Testis (tissue), 5 donors: ENCODE measurements at places on chromosomes 1 and 21. TPM values are rescaled to one million over a fixed set of nuclear protein-coding genes. Genes with fewer than 3 reads are reported as not detected.

DNA sequence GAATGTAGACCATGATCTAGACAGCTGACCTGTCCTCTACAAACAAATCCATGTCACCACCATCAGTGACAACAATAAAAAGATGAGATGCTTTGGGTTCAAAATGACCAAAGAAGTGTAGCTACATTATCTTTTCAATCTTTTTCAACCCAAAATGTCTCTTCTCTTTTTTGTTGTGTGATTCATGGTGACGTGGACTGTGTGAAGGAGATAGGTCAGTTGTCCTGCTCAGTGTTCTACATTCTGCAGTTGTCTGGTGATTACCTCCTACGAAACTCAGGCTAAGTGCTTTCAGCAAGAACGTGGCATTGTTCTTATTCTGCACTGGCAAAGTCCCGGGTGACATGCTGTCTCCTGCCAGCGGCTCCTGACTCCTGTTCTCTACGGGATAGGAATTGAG, 73.1 kb downstream of the PRKAB2 start:
- H3K27me3 ChIP-seq: no peaks in the 10 kb centered on the region
- H3K36me3 ChIP-seq: no peaks in the 10 kb centered on the region
- DNase-seq: no peak
- H3K4me3 ChIP-seq: no peak overlapping the region
- no peaks in the 10 kb centered on the region for H3K4me1 ChIP-seq
- no peak overlapping the region for H3K27ac ChIP-seq

- no peak for DNase-seq
- no peak overlapping the region for H3K27ac ChIP-seq
- no peaks in the 10 kb centered on the region for H3K36me3 ChIP-seq
- no peaks in the 10 kb centered on the region for H3K4me1 ChIP-seq
Measured at GRCh38 chr1:20281801-20282200, 8.9 kb upstream of the VWA5B1 start.

The FAM151A gene
- 2.2 TPM for polyA plus RNA-seq

The KLHDC9 gene
- polyA plus RNA-seq: 144 TPM

The SLC37A1 gene
- polyA plus RNA-seq: 48.3 TPM

- no peaks in the 10 kb centered on the region for H3K36me3 ChIP-seq
- DNase-seq: no peak
- H3K4me3 ChIP-seq: no peak overlapping the region
- H3K27me3 ChIP-seq: no peaks in the 10 kb centered on the region
- no peaks in the 10 kb centered on the region for H3K4me1 ChIP-seq
Measured at GRCh38 chr1:215557992-215558626, 9.0 kb upstream of the KCTD3 start.

The LCE1D gene
- polyA plus RNA-seq: not detected

GRCh38 chr1:26993237-26994019, at the start of gene TRNP1:
Gene TRNP1 (plus strand): TSS chr1:26993692. CDS start chr1:26993787, 95 bp downstream.
- H3K27me3 ChIP-seq: no peaks in the 10 kb centered on the region
- DNase-seq: peak; percentile 88
- H3K4me1 ChIP-seq: peaks cover 23% of the 10 kb centered on the region
- no peaks in the 10 kb centered on the region for H3K36me3 ChIP-seq
- H3K27ac ChIP-seq: no peak within 1 kb of the TSS
- peak within 1 kb of the TSS; percentile 71 for H3K4me3 ChIP-seq

- no peaks in the 10 kb centered on the region for H3K27me3 ChIP-seq
- H3K36me3 ChIP-seq: no peaks in the 10 kb centered on the region
- no peak overlapping the region for H3K4me3 ChIP-seq
- no peak for DNase-seq
Measured at GRCh38 chr1:24927473-24927872, 2.6 kb downstream of the RUNX3 start.

DNA sequence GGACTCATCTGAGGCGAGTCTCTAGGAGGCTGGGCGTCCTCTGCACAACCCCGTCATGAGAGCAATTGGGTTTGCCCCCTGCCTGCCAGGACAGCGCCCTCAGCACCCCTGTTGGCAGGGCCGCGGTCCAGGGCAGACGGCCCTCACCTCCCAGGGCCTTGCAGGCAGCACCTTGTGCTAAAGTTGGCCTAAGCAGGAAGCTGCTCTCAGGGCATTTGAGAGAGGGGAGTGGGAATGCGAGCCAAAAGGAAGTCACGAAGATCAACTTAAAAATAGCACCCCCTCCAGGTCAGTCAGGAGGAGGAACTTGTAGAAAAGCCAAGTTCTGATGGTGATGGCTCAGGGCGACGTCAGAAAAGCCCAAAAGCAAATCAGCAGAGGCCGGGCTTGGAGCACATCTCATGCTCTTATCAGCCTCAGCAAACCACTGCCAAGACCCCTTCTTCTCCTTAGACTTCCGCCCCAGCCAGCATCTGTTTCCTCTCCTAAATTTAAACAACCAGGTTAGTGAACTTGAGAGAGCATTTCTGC, 12.6 kb upstream of the ADORA3 start:
- no peaks in the 10 kb centered on the region for H3K36me3 ChIP-seq
- peak; percentile 55 for DNase-seq
- peaks cover 17% of the 10 kb centered on the region for H3K4me1 ChIP-seq
- H3K27ac ChIP-seq: peak overlapping the region; percentile 77

The JTB gene
- 78.6 TPM for polyA plus RNA-seq

The S100A16 gene
- 126 TPM for polyA plus RNA-seq

The MYCL gene
- 3.1 TPM for polyA plus RNA-seq

The PLA2G2F gene
- polyA plus RNA-seq: not detected

The FLG2 gene
- polyA plus RNA-seq: 0.03 TPM

The PYHIN1 gene
- 0.58 TPM for polyA plus RNA-seq

- DNase-seq: no peak
- H3K36me3 ChIP-seq: no peaks in the 10 kb centered on the region
- no peak overlapping the region for H3K4me3 ChIP-seq
- no peaks in the 10 kb centered on the region for H3K27me3 ChIP-seq
- H3K4me1 ChIP-seq: no peaks in the 10 kb centered on the region
Measured at GRCh38 chr21:45802956-45803617, 159.6 kb downstream of the PCBP3 start.

The HJV gene
- 7.7 TPM for polyA plus RNA-seq

DNA sequence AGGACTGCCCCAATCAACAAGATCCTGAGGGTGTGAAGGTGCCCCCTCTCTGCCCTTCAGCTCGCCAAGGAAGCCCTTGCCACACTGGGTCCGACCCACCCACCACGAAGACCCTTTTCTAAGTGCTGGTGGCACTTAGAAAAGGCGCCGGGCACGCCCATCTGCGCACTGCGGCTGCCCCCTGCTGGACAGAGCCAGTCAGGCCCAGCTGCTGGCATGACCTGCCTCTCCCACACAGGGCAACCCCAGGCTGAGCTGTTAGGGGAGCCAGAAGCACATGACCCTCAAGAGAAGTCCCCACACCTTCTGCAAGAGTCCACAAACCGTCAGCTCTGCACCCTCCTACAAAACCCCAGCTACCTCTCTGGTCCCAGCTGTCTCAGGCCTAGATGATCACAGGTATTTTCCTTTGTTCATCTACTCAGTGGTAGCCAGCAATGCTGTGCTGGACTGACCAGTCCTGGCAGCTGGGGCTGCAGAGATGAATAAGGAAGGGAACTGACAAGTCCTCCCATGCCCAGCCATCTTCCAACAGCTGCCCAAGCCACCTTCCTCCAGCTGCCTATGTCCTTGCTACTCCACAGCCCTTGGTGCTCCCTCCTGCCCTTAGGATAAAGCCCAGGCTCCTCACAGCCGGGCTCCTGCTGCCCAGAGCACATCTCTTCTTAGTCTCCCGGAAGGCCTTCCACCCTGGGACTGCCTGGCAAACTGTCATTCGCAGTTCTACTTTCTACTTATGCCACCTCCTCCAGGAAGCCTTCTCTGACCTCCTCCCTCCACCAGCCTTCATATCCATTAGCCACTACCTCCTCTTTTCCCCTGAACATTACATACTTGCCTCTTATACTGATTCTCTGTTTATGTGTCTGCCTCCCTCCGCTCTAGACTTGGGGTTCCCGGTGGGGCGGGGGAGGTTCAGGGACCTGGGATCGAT, 39.8 kb upstream of the ZC3H12A start:
- DNase-seq: peak; percentile 80
- no peaks in the 10 kb centered on the region for H3K36me3 ChIP-seq
- H3K27ac ChIP-seq: no peak overlapping the region
- H3K4me1 ChIP-seq: no peaks in the 10 kb centered on the region

DNA sequence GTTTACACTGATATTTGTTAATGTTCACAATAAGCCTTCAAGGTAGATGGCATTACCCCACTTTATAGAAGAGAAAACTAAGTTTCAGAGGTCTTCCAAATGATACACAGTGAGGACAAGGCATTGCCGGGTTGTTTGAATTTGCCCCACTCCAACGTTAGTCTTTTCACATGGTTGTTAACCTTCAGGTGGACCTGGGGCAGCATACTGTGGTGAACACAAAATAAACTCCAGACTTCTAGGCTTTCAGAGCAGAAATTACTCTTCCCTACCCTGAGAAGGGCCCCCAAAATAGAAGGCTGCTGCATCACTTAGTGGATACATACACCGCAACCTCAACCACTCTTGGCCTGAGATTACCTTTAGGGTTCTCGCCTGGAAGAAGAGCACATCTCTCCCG, 3.4 kb upstream of the KHDRBS1 start:
- H3K36me3 ChIP-seq: no peaks in the 10 kb centered on the region
- no peak overlapping the region for H3K4me3 ChIP-seq
- no peak overlapping the region for H3K27ac ChIP-seq

The DEDD gene
- 92.7 TPM for polyA plus RNA-seq

The TAL1 gene
- polyA plus RNA-seq: 2.3 TPM

- no peaks in the 10 kb centered on the region for H3K27me3 ChIP-seq
- H3K36me3 ChIP-seq: no peaks in the 10 kb centered on the region
- peak overlapping the region; percentile 17 for H3K4me3 ChIP-seq
- no peak for DNase-seq
- peaks cover 3% of the 10 kb centered on the region for H3K4me1 ChIP-seq
- no peak overlapping the region for H3K27ac ChIP-seq
Measured at GRCh38 chr1:6245869-6246496, 2.0 kb downstream of the HES3 start.

The KRTAP19-1 gene
- polyA plus RNA-seq: not detected

DNA sequence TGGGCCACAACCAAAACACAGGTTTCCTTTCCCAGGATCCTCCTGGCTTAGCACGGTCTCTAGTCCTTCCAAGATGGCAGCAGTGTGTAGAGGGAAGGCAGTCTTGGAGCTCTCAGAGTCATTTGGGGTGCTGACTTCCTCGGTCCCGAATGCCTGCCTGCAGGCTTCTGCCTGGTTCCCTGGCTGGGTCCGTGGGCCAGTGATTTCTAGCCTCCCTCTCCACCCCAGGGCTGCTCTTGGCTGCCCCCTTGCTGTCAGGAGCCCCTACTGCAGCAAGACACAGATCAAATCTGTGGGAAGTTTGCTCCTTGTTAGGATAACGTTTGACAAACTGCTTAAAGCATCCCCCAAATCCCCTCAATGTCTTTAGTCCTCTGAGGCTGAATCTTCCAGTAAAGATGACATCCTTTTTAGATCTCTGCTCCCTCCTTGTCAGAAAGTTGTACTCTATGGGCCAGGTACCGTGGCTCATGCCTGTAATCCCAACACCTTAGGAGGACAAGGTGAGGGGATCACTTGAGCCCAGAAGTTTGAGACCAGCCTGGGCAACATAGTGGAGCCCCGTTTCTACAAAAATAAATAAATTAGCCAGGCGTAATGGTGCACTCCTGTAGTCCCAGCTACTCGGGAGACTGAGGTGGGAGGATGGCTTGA, 272.5 kb downstream of the RRAGC start:
- no peaks in the 10 kb centered on the region for H3K36me3 ChIP-seq
- no peaks in the 10 kb centered on the region for H3K27me3 ChIP-seq
- peak; percentile 67 for DNase-seq
- no peak overlapping the region for H3K4me3 ChIP-seq
- H3K4me1 ChIP-seq: no peaks in the 10 kb centered on the region

- DNase-seq: no peak
- no peak overlapping the region for H3K27ac ChIP-seq
- no peaks in the 10 kb centered on the region for H3K27me3 ChIP-seq
- no peaks in the 10 kb centered on the region for H3K4me1 ChIP-seq
Measured at GRCh38 chr1:216804111-216804510, 80.9 kb upstream of the ESRRG start.

GRCh38 chr1:3577711-3578432, 33.4 kb downstream of the MEGF6 start:
- no peaks in the 10 kb centered on the region for H3K4me1 ChIP-seq
- no peaks in the 10 kb centered on the region for H3K27me3 ChIP-seq
- no peaks in the 10 kb centered on the region for H3K36me3 ChIP-seq
- H3K4me3 ChIP-seq: no peak overlapping the region

DNA sequence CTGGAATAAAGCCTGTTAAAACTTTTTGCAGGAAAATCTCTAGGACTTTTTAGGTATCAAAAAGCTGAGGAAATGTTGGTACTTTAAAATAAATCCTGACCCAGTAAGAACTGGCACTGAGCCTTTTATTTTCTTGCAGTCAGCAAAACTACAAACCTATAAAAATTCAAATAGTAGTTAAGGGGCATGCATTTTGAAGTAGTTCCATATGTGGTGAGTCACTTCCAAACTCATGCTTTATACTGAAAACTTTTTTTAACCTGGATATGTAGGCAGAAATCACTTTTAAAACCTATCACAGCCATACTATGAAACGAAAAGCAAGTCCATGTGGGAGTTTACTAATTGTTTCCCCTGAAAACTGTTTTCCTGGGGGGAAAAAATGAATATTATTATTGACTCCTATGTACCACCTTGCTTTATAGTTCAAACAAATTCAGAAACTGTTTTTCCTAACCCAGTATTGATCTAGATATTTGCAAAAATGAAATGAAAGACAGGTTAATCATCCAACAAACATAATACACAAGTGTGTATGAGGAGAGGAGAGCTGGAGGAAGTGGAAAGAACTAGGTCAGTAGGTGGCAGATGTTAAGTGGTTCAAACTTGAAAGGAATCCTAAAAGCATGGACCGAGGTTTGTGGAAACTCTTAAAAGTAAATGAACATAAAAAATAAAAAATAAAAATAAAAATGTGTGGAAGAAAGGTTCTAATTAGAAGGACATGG, 30.5 kb downstream of the NRIP1 start:
- DNase-seq: no peak
- no peaks in the 10 kb centered on the region for H3K27me3 ChIP-seq
- H3K27ac ChIP-seq: no peak overlapping the region
- H3K4me3 ChIP-seq: no peak overlapping the region

DNA sequence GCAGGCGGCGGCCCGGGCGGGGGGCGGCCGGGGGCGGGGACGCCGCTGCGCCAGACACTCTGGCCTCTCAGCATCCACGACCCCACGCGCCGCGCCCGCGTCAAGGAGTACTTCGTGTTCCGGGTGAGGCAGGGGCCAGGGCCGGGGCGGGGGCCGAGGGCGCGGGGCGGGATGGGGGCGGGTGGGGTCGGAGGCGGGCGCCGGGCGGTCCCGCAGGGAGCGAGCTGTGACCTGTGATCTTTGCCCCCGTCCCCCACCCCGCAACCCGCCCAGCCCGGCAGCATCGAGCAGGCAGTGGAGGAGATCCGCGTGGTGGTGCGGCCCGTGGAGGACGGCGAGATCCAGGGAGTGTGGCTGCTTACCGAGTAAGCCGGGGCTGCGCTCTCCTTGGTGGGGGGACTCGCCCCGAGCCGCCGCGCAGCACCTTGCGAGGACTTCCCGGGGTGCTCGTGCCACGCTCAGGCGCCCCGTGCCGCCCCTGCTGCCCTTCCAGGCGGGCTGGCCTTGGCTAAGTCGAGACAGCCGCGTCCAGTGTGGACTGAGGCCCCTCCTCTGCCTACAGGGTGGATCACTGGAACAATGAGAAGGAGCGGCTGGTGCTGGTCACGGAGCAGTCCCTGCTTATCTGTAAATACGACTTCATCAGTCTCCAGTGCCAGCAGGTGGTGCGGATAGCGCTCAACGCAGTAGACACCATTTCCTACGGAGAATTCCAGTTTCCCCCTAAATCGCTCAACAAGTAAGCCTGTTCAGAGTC, 514 bp downstream of the TPRG1L start:
- no peaks in the 10 kb centered on the region for H3K36me3 ChIP-seq
- peak; percentile 79 for DNase-seq
- peak overlapping the region; percentile 85 for H3K4me3 ChIP-seq
- H3K27me3 ChIP-seq: no peaks in the 10 kb centered on the region
- H3K4me1 ChIP-seq: peaks cover 16% of the 10 kb centered on the region

GRCh38 chr1:147768101-147768500, 7.7 kb upstream of the GJA5 start:
- H3K36me3 ChIP-seq: no peaks in the 10 kb centered on the region
- H3K4me1 ChIP-seq: no peaks in the 10 kb centered on the region
- no peaks in the 10 kb centered on the region for H3K27me3 ChIP-seq
